ENCODE measurements at places on chromosomes 16 and 17. TPM values are rescaled to one million over a fixed set of nuclear protein-coding genes. Genes with fewer than 3 reads are reported as not detected.

- no peak for DNase-seq
Observed at GRCh38 chr16:9425236-9425635, 333.8 kb downstream of the HAPSTR1 start.

DNA sequence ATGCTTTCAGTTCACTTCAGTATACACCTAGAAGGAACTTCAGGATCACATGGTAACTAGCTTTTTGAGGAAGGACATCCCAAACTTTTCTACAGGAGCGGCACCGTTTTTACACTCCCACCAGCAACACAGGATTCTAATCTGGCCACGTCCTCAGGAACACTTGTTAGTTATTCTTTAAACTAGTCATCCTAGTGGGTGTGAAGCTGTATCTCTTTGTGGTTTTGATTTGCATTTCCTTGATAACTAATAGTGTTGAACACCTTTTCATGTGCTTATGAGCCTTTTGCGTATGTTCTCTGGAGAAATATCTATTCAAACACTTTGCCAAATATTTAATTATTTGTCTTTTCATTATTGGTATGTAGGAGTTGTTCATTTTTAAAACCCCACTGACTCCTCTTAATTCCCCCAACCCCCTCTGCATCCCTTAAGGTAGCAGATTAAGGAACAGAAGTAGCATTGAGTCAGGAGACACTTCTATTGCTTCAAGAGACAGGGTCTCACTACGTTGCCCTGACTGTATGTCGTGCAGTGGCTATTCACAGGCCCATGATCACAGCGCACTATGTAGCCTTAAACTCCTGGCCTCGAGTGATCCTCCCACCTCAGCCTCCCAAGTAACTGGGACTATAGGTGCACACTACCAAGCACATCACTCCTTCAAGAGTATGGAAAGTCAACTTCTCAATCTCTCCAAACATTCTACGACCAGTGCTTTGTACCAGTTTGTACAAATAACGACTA lies 25.4 kb downstream of the YWHAE start:
- DNase-seq: no peak

DNA sequence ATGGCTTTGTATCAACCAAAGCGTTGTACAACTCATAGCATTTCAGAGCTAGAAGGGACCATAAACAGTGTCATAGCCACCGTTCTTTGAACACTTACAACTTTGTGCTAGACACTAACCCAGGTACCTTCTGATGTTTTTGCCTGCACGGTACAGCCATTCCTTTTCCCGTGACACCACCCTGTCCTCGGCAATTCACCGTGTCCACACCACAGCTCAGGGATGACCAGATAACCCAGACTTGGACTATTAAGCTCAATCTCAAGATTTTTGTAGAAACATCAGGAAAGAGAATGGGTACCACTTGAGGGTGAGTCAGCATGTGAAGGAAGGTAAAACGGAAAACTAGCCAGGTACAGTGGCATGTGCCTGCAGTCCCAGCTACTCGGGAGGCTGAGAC lies 9.8 kb upstream of the CBFB start:
- DNase-seq: no peak

DNA sequence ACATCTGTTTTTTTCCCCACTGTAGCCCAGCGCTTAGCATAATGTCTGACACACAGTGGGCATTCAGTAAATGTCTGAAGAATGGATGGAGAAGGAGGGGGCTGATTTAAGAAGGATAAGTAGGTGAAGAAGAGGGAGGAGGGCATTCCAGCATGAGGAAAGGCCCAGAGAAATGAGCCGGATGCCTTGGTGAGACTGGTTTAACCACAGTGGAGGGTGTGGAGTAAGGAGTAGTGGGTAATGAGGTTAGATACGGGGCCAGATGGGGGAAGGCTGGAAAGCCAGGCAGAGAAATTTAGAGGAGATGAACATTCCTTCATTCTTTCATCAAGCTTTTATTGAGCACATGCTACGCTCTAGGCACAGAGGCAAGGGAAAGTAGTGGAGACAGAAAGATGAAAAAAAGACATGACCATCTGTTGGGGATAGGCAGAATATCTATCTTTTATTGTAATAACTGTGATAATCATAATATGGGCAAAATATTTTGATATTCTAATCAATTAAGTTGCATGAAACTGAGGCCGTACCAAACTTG lies 43.7 kb upstream of the NFAT5 start:
- DNase-seq: no peak

RHOT1 gene
- 27.2 TPM for total RNA-seq

GRCh38 chr16:10885246-10885645 lies 8.2 kb downstream of the CIITA start:
- DNase-seq: no peak

APOH gene
- not detected for total RNA-seq

DNA sequence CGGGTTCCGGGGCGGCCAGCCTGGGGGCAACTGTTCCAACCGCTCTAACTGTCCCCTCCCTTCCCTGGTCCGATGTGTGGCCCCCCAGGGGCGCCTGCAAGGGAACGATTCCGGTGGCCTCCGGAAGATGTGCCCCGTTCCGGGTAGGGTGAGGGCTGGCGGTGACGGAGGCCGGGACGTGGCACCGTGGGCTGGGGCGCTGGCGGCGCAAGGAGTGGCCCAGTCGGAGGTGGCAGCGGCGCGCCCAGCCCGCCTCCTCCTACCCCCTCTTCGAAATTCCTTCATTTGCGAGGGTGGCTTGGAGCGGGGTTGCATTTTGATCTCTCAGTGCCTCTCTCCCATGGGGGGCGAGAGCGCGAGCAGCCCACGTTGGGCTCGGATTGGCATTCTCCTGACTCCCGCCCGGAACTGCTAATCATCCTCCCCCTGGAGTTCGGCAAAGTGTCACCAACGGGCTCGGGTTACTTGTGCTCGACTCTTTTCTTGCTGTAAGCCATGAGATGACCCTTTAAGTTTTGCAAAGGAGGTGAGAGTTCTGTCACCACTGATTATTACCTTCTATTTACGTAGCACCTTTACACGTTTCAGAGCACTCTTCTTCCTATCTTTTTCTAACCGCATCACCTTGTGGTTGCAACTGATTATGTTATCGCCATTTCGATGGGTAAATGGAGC lies 622 bp downstream of the NDEL1 start:
- DNase-seq: peak; percentile 75

ZNF597 gene
- total RNA-seq: 1.8 TPM

FBXO39 gene
- total RNA-seq: not detected

SLX1B gene
- 54.6 TPM for total RNA-seq

PRR11 gene
- 66.6 TPM for total RNA-seq

DNA sequence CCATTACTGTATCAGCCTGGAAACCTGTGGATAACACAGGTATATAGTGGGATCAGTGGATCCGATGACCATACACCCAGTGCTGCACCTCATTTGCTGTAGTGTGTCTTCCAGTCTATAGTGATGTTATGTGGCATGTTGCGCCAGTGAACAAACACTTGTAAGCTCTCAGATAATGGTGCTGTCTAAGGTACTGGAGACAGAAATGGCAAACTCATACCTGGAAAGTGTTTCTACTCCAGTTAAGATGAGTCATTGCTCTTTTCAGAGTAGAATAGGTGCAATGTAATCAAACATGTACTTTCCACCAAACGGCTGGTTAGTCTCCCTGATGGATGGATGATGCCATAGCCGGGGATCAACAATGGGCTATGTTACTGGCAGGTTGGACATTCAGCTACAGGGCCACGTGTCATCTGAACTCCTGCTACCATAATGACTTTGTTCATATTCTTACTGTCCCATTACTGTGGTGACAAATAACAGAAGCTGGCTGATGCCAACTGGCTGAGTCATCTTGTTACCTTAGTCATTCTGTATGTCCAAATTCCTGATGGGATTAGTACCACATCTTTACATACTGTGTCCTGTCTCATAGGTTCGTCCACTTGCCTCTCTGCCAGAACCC lies 6.3 kb downstream of the CCL11 start:
- DNase-seq: no peak

GRCh38 chr16:81633680-81634379 lies 145.3 kb upstream of the PLCG2 start:
- peak; percentile 37 for DNase-seq

GRCh38 chr17:32992321-32993033 lies 830 bp downstream of the SPACA3 start:
- DNase-seq: no peak

MAPT gene
- total RNA-seq: 1.3 TPM

DNA sequence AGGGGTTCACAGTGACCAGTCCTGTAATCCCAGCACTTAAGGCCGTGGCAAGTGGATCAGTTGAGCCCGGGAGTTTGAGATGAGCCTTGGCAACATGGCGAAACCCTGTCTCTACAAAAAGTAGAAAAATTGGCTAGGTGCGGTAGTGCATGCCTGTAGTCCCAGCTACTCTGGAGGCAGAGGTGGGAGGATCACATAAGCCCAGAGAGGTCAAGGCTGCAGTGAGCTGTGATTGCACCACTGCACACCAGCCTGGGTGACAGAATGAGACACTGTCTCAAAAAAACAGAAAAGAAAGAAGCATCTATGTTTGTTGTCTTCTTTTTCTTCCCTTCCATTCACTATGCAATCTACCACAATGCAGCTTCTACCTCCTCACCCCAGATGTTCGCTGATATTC lies 151.9 kb upstream of the RBL2 start:
- no peak for DNase-seq

DNA sequence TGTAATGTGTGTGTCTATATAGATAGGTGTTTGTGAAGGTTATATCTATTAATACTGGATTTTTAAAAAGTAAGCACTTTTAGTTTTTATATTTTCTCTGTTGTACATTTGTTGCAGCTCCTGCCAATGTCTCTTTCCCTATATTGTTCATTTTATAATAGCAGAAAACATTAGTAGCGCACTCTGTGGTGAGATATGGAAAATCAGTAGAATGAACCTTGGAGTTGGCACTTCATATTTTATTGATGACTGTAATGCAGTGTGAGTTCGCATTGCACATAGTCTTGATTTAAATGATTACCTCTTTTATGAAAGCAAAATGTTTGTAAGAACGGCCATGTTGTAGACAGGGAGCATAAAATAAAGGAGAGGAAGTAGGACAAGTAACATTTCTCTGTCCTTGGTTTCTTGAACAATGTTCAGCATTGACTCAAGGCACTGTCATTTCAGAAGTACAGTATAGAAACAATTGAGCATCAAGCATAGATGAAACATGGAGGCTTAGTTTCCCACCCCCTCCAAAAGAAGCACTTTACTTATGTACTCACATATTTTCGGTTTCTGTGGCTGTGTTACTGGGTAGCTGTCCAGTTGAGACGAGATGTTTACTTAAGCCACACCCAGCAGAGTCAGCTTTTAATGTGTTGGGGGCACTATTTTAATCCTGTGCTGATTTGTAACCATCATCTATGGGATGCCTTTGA lies 74.0 kb downstream of the TANC2 start:
- no peak for DNase-seq

ASPSCR1 gene
- total RNA-seq: 18.7 TPM

- DNase-seq: no peak
Observed at GRCh38 chr16:73737637-73738036, 559.0 kb upstream of the PSMD7 start.

DNA sequence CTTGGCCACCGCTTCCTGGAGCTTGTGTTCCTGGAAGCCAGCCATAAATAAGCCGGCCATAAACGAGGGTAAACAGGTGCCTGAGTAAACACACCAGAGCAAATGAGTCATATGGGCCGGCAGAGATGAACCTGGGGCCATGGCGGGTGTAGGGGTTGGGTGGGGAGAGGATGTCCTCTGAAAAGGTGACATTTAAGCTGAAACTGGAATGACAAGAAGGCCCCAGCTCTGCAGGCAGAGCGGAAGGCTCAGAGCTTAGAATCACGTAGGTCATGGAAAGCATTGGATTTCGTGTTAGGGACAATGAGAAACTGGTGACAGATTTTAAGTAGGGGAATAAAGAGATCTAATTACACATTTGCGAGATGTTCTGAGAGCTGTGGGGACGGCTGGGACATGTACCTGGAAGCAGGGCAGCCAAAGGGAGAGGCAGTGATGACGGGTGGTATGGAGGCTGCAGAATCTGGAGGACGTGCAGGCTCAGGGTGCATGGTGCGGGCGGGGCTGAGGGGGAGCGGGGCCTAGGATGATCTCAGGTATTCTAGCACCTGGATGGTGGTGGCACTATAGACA lies 8.1 kb upstream of the DNASE1 start:
- DNase-seq: no peak

DNA sequence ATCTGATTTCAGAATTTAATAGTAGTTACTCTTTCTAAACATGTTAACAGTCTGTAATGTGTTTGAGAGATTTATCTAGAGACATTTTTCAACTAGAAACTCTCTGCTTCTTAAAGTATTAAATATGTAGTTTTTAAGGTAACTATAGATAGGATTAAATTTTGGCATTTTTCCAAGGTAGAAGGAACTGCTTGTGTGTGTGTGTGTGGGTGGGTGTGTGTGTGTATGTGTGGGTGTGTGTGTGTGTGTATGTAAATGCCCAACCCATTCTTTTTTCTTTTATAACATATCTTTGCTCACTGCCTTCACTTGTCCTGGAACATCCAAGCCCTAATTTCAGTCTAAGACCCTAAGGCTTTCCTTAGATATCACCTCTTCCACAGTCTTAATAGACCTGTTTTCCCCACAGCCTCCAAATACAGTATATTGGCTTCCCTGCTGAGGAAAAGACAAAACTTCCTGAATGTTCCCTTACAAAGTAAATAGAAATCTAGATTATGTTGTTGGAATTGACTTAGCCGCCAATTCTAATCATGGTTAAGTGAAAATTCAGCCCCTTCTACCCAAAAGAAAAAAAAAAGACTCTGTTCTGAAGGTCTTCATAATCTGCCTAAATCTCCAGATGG lies 33.5 kb downstream of the NUP93 start:
- no peak for DNase-seq

DNA sequence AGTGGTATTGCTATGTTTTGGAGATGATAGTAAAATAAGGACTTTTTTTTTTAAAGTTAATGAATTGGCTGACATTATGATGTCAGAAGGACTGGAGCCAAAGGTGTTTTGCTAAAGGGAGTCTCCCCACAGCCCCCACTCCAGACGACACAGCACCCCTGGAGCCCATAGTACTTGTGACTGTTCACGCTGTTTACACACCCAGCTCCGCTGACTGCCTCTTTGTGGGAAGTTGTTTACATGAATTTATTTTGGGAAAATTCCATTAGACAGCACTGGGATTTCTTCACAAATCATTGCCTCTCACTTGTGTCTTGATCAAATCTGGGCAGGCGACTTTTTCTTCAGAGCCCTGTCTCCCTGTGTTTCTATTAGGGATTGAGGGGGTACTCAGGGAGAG lies 108.6 kb downstream of the C17orf67 start:
- DNase-seq: no peak

GRCh38 chr16:60150907-60151306 lies 1416.8 kb upstream of the GOT2 start:
- DNase-seq: no peak

- DNase-seq: no peak
Observed at GRCh38 chr17:18166894-18167293, 16.7 kb upstream of the ALKBH5 start.

TNK1 gene
- 6.8 TPM for total RNA-seq

SEZ6L2 gene
- 0.11 TPM for total RNA-seq

CA5A gene
- total RNA-seq: not detected

PRR15L gene
- not detected for total RNA-seq
